ENCODE measurements at places on chromosomes 3 and 15. TPM values are rescaled to one million over a fixed set of nuclear protein-coding genes. Genes with fewer than 3 reads are reported as not detected.

The GOLGA6L10 gene
- total RNA-seq = 0.28 TPM

The POU1F1 gene
- total RNA-seq = not detected

The SKOR1 gene
- total RNA-seq = 0.12 TPM

The MYD88 gene
- 14.3 TPM for total RNA-seq

- H3K27me3 ChIP-seq = no peaks in the 10 kb centered on the region
- H3K4me1 ChIP-seq = peaks cover 9% of the 10 kb centered on the region
- no peaks in the 10 kb centered on the region for H3K36me3 ChIP-seq
Measured at GRCh38 chr15:73800662-73801345, 47.7 kb upstream of the INSYN1 start.

GRCh38 chr15:52193321-52193720 is 2.1 kb upstream of the GNB5 start:
- no peaks in the 10 kb centered on the region for H3K36me3 ChIP-seq
- no peak overlapping the region for H3K27ac ChIP-seq
- H3K4me1 ChIP-seq = no peaks in the 10 kb centered on the region
- no peak overlapping the region for H3K4me3 ChIP-seq

- no peaks in the 10 kb centered on the region for H3K4me1 ChIP-seq
- no peak for DNase-seq
- no peak overlapping the region for H3K4me3 ChIP-seq
- H3K27ac ChIP-seq = no peak overlapping the region
Measured at GRCh38 chr15:51022206-51022605, 72.5 kb downstream of the TNFAIP8L3 start.

GRCh38 chr15:48654801-48655200 is 9.3 kb upstream of the FBN1 start:
- H3K36me3 ChIP-seq = no peaks in the 10 kb centered on the region
- no peak overlapping the region for H3K4me3 ChIP-seq
- H3K27ac ChIP-seq = no peak overlapping the region
- no peaks in the 10 kb centered on the region for H3K4me1 ChIP-seq
- H3K27me3 ChIP-seq = no peaks in the 10 kb centered on the region
- no peak for DNase-seq

- no peaks in the 10 kb centered on the region for H3K36me3 ChIP-seq
- no peak overlapping the region for H3K27ac ChIP-seq
- H3K27me3 ChIP-seq = no peaks in the 10 kb centered on the region
- no peak overlapping the region for H3K4me3 ChIP-seq
- H3K4me1 ChIP-seq = peaks cover 6% of the 10 kb centered on the region
- DNase-seq = no peak
Measured at GRCh38 chr15:101152914-101153313, 98.9 kb downstream of the CHSY1 start.

DNA sequence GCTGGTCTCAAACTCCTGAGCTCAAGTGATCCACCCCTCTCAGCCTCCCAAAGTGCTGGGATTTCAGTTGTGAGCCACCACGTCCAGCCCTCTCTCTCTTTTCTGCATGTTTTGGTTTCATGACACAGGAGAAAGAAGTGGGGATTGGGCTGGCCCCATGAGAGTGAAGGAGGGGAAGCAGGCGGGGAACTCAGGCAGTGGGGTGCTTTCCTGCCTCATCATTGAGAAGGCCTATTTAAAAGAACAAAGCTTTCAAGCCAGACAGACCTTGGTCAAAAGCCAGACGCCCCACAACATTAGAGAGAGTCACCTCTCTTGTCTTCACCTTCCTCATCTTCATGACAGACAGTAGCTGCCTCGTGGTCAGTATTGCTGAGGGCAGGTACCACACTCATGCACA is 15.9 kb downstream of the PSTPIP1 start:
- DNase-seq = no peak
- H3K27ac ChIP-seq = no peak overlapping the region
- no peaks in the 10 kb centered on the region for H3K36me3 ChIP-seq
- no peaks in the 10 kb centered on the region for H3K27me3 ChIP-seq
- H3K4me3 ChIP-seq = no peak overlapping the region

DNA sequence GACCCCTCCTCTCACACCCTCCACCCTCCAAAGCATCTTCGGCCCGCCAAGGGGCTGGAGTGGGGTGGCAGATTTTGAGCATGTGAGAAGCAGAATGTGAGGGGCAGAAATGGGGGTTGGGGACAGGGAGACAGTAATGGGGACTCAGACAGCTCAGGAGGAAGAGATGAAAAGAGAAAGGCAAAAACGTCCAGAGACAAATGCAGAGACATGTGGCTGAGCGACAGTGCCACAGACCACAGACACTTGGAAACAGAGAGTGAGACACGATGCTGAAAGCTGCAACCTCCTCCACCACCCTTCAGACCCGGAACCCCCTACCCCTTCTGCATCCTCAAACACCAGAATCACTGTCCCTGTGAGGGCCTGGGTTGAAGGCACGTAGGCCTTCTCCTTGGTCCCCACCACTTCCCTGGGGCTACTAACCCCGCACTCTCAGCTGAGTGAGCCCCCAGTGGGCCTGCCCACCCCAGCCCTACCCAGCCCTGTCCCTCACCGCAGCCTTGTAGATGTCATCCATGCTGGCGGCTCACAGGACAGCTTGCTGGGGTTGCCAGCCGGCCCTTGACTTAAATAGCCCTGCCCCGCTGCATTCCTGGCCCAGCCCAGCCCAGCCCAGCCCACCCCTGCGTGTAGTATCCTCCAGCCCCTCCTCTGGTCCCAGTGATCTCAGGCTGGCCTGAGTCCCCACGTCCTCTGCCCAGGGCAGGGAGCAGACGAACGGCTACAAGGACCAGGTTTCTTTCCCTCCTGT is at the start of gene TNNC1:
TSS of gene TNNC1 (minus strand) at position 546 of the 754 bp plus-strand sequence. CDS start at position 520, 26 bp downstream.
- no peak within 1 kb of the TSS for H3K4me3 ChIP-seq
- no peaks in the 10 kb centered on the region for H3K27me3 ChIP-seq
- H3K36me3 ChIP-seq = peaks cover 2% of the 10 kb centered on the region

- H3K27me3 ChIP-seq = no peaks in the 10 kb centered on the region
- no peak for DNase-seq
- H3K4me3 ChIP-seq = no peak overlapping the region
- H3K27ac ChIP-seq = no peak overlapping the region
- no peaks in the 10 kb centered on the region for H3K36me3 ChIP-seq
Measured at GRCh38 chr3:52250122-52250521, 4.6 kb downstream of the PPM1M start.

- H3K27ac ChIP-seq = no peak overlapping the region
- no peaks in the 10 kb centered on the region for H3K4me1 ChIP-seq
- H3K36me3 ChIP-seq = no peaks in the 10 kb centered on the region
- no peak overlapping the region for H3K4me3 ChIP-seq
- H3K27me3 ChIP-seq = no peaks in the 10 kb centered on the region
- no peak for DNase-seq
Measured at GRCh38 chr15:28154283-28154682, 55.2 kb upstream of the OCA2 start.

Measured in hepatocyte (in vitro differentiated cells).